ENCODE measurements at places on chromosomes 4 and X.
A peak's percentile ranks its signal among the peaks of the same experiment; 100 is the strongest.

DNA sequence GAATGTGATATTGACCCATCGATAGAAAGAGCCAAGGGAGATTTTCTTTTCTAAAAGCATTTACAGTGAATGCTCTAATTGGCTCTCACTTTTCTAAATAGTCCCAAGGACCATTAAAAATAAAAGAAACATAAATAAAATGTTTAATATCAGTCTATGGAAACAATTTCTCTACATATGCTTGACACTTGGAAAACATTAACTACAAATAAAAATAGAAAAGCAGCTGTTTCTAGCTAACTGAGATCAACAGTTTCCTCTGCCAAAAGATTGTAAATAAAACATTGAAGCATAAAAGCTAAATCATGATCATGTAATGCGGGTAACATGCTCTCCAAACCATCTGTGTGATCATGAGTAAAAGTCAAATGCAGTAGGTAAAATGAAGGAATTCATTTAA lies 49.7 kb downstream of the CORIN start:
- no peak for DNase-seq

- no peak for DNase-seq
Measured at GRCh38 chrX:75278991-75279390, 5.1 kb downstream of the UPRT start.

- no peak for DNase-seq
Measured at GRCh38 chr4:184460499-184461285, 13.7 kb downstream of the IRF2 start.

GRCh38 chr4:88734403-88734949 lies 36.8 kb upstream of the NAP1L5 start:
- DNase-seq, result peak; percentile 7
